ENCODE measurements at places on chromosomes 5 and 9.

- no peak for DNase-seq
Observed at GRCh38 chr5:179224741-179225140, 120.5 kb downstream of the ADAMTS2 start.

DNA sequence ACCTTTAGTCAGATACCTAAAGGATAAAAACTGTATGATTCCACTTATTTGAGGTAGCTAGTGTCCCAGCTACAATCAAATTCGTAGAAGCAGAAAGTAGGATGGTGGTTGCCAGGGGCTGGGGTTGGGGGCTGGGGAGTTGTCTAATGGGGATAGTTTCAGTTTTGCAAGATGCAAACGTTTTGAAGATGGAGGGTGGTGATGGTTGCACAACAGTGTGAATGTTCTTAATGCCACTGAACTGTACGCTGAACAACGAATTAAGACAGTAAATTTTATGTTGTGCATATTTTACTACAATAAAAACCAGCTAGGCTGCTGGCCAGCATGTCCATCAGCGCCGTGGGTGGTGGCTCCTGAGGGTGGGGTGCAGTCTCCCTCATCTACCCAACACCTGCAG lies 137.8 kb downstream of the GADD45G start:
- no peak for DNase-seq

DNA sequence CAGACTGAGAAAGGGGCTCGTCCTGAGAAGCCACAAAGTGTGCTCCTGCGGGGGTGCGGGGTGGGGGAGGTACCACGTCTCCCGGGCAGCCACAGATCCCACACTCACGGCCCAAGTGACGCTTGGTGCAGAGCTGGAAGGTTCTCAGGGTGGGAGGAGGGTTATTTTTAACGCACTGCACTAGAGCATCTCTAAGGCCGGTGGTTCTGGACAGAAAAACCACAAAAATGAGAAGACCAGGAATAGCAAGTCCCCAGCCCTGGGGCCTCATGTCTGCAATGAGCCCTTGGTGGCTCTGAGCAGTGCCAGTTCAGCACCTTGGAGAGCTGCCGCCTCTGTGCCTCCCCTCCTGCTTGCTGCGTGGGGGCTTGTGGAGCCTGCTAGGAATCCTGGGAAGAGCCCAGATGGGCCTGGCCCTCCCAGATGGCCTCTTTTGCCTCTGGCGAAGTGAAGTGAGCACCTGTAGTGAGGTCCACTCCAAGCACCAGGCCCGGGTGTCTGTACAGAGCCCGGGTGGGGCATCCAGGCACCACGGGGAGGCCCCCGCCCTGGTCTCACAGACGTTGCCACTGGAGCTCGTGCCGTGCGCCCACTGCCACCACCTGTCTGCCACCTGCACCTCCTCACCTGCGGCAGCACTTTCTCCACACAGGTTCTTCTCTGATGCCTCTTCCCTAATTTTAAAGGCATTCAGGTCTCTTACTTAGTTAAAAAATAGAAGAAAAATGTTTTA lies 48.9 kb upstream of the CACNA1B start:
- DNase-seq: no peak

- no peak for DNase-seq
Observed at GRCh38 chr5:14025569-14026286, 81.2 kb upstream of the DNAH5 start.

DNA sequence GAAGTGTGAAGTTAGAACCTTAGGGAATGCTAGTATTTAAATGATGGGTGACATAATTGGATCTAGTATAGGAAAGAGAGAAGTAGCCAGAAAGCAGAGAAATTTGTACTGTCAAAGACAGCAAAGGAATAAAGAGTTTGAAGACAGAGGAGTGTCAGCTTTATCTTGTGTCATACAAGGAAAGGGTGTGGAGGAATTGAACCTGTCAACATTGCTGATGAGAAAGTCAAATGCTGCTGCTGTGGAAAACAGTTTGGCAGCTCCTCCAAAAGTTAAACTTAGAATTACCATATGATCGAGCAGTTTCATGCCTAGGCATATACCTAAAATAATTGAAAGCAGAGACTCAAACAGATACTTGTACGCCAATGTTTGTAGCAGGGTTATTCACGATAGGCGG lies 63.7 kb downstream of the DENND4C start:
- no peak for DNase-seq

DNA sequence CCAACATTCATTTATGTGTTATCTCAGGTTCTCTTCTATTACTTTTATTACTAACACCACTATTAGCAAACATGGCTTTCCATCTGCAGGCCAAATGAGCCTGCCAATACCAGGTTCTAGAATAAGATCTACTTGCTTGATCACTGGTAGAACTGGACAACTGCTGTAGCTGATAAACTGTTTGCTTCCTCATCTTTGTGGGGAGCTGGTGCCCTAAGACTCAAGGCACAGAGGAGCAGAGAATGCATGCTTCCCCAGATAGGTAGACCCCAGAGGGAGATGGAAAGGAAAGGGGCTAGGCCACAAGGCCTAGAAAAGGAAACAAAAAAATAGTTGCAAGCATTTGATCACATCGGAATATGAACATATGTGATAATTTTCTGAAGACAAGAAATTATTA lies 30.7 kb upstream of the AUH start:
- DNase-seq: no peak

DNA sequence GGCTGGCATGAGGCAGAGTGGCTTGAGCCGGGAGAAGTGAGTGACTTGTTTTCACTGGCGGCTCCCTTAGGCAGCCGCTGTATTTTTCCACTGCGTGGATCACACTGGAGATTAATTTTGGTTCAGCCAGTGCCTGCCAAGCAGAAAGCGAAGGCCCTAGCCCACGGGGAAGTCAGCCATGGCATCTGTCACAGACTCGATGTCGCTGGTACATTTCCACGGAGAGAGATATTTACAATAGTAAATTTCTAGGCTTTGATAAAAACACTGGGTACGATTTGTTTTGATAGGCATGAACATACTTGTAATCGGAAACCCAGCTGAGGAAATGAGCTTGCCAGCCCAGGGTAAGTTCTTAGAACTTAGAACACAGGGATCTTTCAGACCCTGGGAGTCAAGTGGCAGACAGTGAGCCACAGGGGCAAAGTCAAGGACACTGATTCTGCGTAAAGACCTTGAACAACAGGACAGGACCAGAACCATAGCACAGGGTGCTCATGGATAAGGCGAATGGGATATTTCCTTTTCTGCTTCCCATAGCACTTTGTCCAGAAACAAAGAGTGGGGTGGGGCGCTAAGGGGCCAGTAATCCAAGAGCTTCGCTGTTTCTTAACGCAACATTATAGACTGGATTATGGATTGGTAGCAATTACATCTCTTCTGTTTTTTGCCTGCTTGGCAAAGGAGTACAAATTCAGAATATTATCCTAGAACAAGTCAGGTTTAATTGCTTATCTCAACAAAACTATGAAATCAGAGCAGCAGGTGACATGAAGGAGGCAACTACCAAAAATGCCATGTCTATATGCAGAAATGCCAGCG lies 4.5 kb downstream of the DUSP1 start:
- DNase-seq: peak; percentile 91

- DNase-seq: peak; percentile 5
Observed at GRCh38 chr5:20619591-20619990, 631.6 kb upstream of the CDH18 start.

DNA sequence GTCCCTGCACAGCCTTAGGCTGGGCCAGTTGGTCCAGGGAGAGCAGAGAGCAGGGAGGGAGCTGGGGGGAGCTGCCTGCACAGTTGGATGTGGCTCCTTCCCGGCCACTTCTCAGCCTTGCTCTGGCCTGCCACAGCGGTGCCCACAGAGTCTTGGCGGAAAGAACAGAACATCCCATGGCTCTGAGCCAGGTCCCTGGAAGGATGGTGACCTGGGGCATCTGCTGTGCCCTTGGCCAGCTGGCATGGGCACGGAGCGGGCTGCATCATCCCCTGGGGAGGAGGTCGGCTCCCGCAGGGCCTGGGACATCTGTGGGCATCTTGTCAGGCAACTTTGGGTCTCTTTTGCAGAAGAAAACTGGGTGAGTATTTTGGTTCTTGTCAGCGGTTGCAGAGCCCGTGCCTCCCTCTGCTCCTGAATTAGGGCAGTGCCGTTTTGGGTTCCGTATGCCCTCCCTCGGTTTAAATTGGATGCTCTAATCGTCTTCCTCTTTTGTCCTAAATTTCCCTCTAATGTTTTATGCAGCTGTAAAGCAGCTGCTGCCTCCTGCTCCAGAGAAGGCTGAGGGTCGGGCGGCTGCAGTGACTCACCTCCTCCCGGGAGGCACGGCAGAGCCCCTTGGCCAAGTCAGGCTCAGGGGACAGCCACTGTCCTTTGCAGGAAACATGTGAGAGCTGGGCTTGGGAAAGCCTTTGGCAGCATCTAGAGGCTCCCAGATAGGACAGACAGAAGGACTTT lies 10.5 kb upstream of the NACC2 start:
- no peak for DNase-seq

DNA sequence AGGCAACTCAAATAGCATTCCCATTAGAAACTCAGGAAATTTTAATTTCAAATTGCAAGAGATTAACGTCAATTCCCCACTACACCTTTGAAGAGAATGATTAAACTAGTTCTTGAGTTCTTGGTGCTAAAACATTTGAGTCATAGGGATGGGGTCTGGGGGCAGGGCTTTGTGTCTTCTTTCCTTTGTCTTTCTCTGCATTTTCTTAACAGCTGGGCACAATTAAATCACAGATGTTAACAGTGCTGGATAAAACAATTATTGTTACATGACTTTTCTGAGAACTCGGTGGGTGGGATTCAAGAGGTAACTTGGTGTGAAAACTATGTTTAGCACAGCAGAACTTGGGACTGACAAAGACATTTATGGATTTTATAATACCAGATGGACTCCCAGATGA lies 351.9 kb upstream of the TNC start:
- no peak for DNase-seq

- no peak for DNase-seq
Observed at GRCh38 chr9:1458503-1458902, 408.3 kb downstream of the DMRT2 start.

- no peak for DNase-seq
Observed at GRCh38 chr5:103402851-103403250, 144.3 kb downstream of the MACIR start.

DNA sequence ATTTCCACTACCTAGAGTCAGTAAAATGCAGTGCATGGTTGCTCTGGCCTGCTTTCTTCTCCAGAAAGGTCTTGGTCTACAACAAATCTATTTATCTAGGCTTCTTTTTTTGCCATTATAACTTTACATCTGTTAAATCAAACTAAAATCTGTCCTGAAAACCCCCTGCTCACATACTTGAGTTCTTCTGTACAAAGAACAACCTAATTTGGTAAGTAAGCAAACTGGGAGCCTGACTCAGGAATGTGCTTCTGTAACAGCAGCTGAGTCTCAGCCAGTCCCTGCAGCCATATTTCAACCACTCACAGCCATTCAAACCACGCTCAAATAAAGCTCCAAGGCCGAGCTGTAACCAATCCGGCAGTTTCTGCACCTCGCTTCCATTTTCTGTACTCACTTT lies 95.8 kb downstream of the PLPP1 start:
- peak; percentile 50 for DNase-seq

- DNase-seq: no peak
Observed at GRCh38 chr9:123923377-123923776, 6.5 kb downstream of the DENND1A start.

DNA sequence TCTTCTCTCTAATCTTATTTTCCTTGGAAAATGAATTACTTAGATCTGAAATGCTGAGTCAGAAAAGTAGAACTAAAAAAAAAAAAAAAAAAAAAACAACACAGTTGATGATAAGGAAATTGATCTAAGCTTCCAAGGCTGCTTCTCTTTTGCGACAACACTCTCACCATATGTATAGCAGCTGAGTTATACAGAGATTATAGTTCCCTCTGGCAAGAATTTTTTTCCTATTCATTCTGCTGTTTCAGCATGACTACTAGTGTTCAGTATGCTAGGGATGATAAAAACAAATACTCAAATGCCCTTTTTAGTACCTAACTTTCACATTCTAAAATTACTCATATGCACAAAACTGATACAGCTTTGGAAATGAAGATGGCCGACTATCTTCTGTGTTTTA lies 267.3 kb downstream of the MLLT3 start:
- DNase-seq: no peak

- DNase-seq: no peak
Observed at GRCh38 chr9:23552876-23553601, 273.0 kb downstream of the ELAVL2 start.

DNA sequence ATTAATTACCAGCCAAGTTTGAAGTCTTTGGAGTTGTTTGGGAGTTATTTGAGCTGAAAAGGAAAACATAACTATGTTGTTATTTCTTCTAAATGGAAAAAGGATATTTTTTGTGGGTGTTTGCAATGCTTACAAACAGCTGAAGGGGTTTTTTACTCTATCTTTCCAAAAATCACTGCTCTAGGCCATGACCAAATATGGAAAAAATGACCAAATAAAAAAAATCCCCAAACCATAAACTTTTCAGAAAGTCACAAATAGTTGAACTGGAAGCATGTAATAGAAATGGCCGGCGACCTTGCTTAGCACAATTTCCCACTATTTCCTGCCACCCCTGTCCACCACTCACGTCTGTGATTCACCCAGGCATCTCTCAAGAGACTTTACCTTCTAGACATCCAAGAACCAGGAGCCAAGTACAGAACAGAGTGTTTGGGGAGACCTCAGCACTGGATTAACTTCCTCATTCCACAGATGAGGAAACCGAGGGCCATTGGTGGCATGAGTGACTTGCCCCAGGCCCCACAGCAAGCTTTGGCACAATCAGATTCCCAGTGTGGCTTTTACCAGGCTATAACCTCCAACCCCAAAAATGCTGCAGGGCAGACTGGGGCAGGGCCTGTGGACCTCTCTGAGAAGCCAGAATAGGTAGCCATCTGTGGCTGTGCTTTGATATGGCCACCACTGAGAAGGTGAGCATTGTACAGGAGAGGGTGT lies 84.5 kb downstream of the NRG2 start:
- no peak for DNase-seq

DNA sequence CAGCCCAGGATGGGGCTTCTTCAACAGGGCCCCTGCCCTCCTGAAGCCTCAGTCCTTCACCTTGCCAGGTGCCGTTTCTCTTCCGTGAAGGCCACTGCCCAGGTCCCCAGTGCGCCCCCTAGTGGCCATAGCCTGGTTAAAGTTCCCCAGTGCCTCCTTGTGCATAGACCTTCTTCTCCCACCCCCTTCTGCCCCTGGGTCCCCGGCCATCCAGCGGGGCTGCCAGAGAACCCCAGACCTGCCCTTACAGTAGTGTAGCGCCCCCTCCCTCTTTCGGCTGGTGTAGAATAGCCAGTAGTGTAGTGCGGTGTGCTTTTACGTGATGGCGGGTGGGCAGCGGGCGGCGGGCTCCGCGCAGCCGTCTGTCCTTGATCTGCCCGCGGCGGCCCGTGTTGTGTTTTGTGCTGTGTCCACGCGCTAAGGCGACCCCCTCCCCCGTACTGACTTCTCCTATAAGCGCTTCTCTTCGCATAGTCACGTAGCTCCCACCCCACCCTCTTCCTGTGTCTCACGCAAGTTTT lies 23.6 kb downstream of the PCDHGC5 start:
- no peak for DNase-seq

GRCh38 chr5:54523534-54523933 lies 6.0 kb downstream of the SNX18 start:
- DNase-seq: peak; percentile 11

All from pons (tissue), 1 donor.